ENCODE measurements at places on chromosomes 3 and 15.

DNA sequence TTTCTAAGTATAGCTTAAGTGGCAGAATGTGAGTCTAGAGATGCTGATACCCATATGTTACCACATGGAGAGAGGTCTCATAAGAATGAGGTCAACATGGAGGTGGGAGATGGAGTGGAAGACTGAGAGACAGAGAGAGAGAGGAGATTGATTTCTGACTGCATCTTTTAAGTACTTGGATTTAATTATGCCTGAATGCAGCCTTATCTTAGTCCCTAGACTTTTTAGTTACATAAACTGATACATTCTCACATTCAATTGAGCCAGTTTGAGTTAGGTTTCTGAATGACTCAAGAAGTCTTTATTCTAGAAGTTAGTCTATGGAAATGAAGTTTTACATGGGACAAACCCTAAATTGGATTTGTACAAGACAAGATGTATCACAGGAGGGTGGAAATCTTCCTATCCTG, 58.5 kb upstream of the TNFSF10 start:
- DNase-seq: no peak

DNA sequence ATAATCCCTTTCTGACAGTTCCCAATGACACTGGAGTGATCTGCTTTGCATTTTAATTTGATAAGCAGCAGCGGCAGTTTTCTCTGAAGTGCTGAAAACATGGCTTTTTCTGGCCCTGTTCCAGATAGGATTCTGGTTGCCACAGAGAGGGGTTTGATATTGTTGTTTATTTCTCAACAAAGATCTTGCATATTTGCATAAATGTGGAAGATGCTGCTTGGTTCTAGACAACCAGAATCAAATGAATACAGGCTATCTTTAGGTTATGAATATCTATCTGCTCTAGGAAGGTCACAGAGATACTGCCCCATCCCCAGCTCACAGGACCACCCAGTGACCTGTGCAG, 137.1 kb downstream of the ZNF609 start:
- peak; percentile 14 for DNase-seq

- no peak for DNase-seq
Measured at GRCh38 chr3:143056372-143056771, 55.0 kb downstream of the U2SURP start.

DNA sequence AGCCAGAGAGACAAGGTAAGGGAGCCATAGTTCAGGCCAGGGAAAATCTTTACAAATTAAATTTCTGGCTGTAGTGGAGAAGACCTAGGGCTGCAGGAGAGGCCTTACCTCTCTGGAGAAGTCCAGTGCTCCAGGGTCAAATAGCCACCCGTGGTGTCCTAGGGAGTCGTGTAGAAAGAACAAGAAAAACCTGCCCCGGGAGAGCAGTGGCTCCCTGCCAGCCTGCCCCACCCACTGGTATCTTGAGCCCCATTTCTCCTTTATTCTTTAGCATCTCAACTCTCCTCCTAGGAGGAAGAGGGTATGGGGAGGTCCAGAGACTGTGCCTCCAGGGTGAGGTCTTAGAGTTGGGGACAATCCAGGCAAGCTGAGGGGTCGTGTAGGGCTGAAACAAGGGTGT, 32.1 kb upstream of the NTRK3 start:
- no peak for DNase-seq

DNA sequence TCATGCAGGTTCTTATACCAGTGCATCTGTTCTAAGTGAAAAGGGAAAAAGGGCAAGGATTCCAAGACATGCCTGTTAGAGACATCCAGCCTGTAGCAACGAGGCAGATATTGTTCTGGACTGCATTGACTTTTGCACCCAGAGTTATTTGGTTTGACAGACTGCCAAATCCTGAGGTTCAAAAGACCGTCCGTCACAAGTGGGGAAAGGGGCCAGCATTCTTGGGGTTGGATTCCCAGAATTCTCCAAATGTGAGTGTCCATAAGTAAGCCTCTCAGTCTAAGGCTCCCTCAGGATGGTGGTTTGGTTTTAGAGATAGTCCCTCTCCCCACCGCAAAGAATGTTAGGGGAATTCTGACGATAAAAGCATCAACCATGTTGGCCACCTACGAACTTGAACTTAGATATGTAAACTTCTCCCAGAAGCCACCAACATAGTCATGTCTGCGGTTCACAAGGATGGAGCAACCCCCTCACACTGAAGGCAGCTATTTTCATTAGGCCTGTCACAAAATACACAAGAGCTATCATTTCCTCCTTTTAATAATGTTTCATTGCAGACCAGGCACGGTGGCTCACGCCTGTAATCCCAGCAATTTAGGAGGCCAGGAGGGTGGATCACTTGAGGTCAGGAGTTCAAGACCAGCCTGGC, 13.6 kb upstream of the LACTB start:
- no peak for DNase-seq

All from glomerular endothelial cell (primary cell).